Left renal cortex interstitium (tissue), 4 donors: ENCODE measurements at places on chromosomes 2 and 18. TPM values are rescaled to one million over a fixed set of nuclear protein-coding genes. Genes with fewer than 3 reads are reported as not detected.

GRCh38 chr2:38207168-38207567 lies 131.2 kb upstream of the CYP1B1 start:
- no peak for DNase-seq

GRCh38 chr18:77008576-77009315 lies 123.8 kb downstream of the MBP start:
- no peak for DNase-seq

- DNase-seq = no peak
Measured at GRCh38 chr2:176240301-176240700, 28.9 kb upstream of the MTX2 start.

DNA sequence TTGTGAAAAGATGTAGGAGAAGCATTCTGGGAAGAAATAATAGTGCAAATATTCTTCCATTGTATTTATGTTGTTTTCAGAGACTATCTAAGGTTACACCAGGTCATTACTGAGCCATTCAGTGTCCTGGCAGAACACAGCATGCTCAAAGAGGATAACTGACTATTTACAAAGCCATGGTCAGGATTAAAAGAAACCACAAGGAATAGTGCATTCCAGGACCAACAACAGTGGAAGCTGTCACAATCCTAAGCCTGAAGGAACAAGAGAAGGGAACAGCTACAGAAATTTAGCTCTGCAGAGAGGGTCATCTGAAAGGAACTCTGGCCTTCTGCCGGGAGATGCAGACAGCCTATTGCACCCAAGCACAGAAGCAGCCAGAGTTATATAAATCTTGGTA lies 116.7 kb downstream of the DSC3 start:
- DNase-seq = no peak

DNA sequence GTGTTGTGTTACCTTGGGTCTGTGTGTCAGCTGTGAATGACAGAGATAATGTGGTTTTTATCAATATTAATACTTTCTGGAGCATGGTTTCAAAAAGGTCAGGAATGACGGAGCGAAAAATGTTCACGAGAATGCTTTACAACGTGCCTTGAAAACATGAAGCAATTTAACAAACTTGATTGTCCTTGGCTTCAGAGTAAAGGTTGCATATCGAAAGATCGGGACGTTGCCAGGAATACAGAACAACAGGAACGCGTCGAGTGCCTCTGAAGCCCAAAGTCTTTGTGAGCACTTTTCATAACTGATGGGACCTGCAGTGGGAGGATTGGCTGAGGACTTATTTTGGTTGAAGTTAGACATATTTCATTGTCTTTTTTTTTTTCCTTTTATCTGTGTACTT lies 206.1 kb downstream of the ZNF407 start:
- DNase-seq = no peak

- DNase-seq = no peak
Measured at GRCh38 chr2:237180987-237181386, 95.3 kb downstream of the COPS8 start.

DNA sequence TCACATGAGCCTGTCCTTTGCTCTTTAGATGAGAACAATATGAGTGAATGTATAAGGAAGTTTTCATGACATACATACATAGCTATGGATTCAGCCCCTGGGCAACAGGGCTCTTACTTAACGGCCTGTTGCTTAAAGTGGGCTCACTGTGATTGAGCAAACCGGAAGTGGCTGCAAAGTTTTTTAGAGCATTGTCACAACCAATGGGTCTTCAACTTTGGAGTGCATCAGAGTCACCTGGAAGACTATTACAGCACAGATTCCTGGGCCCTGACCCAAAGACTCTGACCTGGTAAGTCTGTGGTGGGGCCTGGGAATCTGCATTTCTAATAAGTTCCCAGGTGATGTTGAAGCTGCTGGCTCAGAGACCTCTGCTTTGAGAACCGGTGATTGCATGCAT lies 106.3 kb upstream of the SEC11C start:
- DNase-seq = no peak

DNA sequence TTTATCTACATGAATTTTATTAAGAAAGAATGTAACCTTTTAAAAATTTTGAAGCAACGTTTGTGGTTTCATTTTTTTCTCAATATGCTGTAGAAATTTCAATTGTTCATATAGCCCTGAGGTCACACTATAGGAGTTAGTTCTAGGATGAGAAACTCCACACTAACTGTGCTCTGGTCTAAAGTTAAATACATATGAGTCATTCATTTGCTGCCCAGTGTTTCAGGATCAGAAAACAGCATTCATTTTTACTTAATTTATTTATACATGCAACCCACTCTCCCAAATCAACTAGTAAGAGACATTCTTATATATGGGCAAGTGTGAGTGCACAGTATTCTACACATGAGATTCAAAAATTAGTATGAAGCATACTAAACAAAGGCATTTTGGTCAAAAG lies 137.9 kb downstream of the DOCK10 start:
- no peak for DNase-seq

- no peak for DNase-seq
Measured at GRCh38 chr2:172821370-172822338, 86.0 kb downstream of the RAPGEF4 start.

DNA sequence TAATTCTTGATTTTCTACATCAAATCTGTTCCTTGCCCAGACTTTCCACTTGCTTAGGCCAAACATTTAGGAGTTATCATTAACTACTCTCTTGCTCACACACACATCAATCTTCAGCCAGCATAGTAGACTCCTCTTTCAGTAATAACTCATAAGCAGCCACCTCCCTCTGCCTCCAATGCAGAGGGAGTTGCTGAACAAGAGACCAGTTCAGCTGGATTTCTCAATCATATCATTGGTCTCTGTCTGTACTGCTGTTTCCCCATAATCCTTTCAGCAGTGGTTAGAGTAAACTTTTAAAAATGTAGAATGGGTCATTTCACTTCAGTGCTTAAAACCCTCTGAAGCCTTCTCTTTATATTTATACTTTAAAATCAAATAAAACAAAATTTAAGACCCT lies 112.9 kb downstream of the SLC39A10 start:
- no peak for DNase-seq

GRCh38 chr18:67131498-67131897 lies 385.0 kb downstream of the DSEL start:
- DNase-seq = no peak

The ARHGAP15 gene
- polyA plus RNA-seq = 9.9 TPM

The PIGN gene
- polyA plus RNA-seq = 29.3 TPM

The TRIM43 gene
- polyA plus RNA-seq = 0.59 TPM

The SRSF7 gene
- polyA plus RNA-seq = 209 TPM

The RAB31 gene
- 26.1 TPM for polyA plus RNA-seq

The ANKAR gene
- polyA plus RNA-seq = 7.7 TPM

The CYP26B1 gene
- 16.1 TPM for polyA plus RNA-seq
